RPMI8226 (cell line): ENCODE measurements at places on chromosomes 1 and 21.
A peak's percentile ranks its signal among the peaks of the same experiment; 100 is the strongest.

- DNase-seq: peak; percentile 97
Observed at GRCh38 chr1:174068000-174068399, 45.8 kb upstream of the RC3H1 start.

DNA sequence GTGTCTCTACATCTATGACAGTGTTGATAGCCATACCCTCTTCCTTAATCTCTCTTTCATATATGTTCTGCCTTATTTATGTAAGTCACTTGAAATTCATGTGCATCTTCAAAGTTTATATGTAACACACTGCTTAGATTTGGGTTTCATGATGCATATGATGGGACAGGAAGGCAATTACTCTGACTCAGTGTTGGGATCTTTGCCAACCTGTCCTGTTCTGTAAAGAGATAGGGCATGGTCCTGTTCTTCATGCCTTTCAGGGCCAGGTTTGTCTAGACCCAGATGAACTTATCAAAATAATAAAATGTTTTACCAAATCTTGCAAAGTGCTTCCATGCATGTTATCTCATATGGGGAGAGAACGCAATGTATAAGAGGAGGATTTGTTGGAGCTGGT lies 69.5 kb downstream of the TMPRSS15 start:
- no peak for DNase-seq

GRCh38 chr1:94273111-94273510 lies 35.7 kb upstream of the ARHGAP29 start:
- DNase-seq: no peak

GRCh38 chr1:100390531-100390930 lies 38.2 kb downstream of the CDC14A start:
- DNase-seq: no peak

- no peak for DNase-seq
Observed at GRCh38 chr1:57109247-57109646, 143.4 kb upstream of the C8B start.
